ENCODE measurements at places on chromosomes 3 and 15.

GRCh38 chr15:26051761-26052675 lies 188.9 kb upstream of the ATP10A start:
- peak; percentile 51 for DNase-seq

DNA sequence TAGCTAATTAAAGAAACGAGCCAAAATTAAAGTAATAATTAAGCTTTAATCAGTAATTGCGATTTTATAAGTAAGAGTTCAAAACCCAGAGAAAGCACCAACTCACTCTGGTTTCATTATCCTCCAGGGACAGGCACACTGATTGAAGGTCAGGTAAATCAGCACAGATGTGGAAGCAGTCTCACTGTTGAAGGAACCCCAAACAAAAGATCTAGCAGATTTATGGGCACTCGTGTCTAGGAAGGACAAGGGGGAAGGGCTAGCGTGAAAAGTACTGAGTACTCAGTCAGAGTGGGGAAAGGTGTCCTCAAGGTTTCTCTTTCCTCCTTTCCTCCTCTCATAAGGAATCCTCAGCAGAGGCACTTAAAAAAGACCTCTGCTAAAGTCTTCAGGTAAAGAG lies 320.1 kb downstream of the PYDC2 start:
- DNase-seq, result no peak

DNA sequence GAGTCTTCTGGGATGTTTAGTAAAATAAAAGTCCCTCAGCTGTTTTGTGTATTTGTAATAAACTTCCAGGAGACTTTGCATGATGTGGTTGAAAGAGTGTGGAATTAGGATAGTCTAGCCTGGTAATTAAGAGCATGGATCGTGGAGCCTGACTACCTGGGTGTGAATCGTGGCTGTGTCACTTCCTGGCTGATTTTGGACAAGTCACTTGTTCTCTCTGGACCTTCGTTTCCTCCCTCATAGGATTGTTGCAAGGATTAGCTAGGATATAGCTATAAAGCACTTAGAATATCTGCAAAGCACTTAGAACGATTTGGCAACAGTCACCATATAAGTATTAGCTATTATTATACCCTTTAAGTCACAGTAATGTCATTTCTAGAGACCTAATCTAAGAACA lies 40.2 kb downstream of the SLMAP start:
- DNase-seq, result no peak

DNA sequence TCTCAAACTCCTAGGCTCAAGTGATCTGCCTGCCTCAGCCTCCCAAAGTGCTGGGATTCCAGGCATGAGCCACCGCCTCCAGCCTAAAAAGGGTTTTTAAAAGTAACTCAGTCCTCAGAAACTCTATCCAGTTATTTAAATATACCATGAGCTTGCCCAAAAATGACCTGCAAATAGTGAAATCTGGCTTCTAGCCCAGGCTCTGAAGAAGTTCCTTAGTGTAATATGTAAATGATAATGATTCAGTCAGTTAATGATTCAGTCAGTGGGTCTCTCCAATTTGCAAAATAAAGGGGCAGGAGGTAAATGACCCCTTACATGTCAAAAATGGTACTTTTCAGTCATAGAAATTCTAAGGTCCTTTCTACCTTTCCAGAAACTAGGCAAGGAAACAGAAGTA lies 28.8 kb downstream of the LRRC2 start:
- DNase-seq, result no peak
